Naive thymus-derived CD4-positive, alpha-beta T cell (primary cell): ENCODE measurements at places on chromosomes 1 and 21.

GRCh38 chr1:230381049-230381467 is 45.1 kb downstream of the PGBD5 start:
- DNase-seq: no peak

- DNase-seq: no peak
Measured at GRCh38 chr21:34335316-34335715, 28.5 kb upstream of the KCNE2 start.

- no peak for DNase-seq
Measured at GRCh38 chr1:235938709-235939479, 72.2 kb upstream of the LYST start.

- no peak for DNase-seq
Measured at GRCh38 chr1:204633665-204634064, 51.9 kb downstream of the LRRN2 start.

DNA sequence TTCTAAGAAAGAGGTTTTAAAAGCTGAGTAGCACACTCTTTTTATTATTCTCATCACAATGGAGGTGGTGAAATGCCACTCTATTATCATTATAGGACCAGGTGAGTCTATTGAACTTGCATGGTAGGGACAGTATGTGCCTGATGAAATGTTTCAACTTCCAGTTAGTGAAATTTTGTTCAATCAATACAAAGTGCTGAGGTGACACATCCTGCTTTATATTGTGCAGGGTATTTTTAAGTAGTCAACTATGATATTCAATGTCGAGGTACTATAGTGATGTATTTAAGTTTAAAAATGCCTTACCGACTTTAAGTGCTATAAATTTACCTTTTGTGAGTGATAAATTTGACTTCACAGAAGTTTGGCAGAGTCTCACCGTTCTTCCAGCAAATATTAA is 284.7 kb upstream of the BRINP3 start:
- no peak for DNase-seq

GRCh38 chr1:63108206-63108605 is 214.2 kb upstream of the FOXD3 start:
- DNase-seq: no peak

DNA sequence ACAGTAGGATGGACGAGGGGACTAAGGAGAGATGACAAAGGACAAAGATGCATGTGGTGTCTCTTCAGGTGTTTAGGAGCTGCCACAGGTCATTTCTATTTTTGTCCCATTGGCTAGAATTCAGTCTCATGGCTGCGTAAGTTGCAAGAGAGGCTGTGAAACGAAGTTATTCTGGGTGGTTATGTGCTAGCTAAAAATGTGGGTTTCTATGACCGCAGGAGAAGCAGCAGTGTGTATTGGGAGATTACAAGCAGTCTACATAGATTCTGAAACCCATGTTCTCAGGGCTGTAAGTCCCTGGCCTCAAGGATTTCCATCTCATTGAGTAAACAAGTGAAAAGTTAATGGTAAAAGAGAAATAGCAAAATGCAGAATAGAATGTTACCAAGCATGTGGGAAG is 110.7 kb downstream of the SPATA46 start:
- no peak for DNase-seq

- no peak for DNase-seq
Measured at GRCh38 chr1:220182656-220183055, 88.7 kb downstream of the IARS2 start.

GRCh38 chr1:244863491-244864252 is 671 bp downstream of the HNRNPU start:
- DNase-seq: no peak

GRCh38 chr1:1073743-1074587 is at the start of gene RNF223:
RNF223 (minus strand) TSS chr1:1074306; CDS start chr1:1072566, 1,740 bp downstream.
- no peak for DNase-seq

GRCh38 chr1:205502992-205503391 is 1.5 kb upstream of the CDK18 start:
- DNase-seq: no peak

GRCh38 chr1:9784508-9785133 is 39.1 kb downstream of the CLSTN1 start:
- peak; percentile 71 for DNase-seq
